ENCODE measurements at places on chromosomes 4 and X.

DNA sequence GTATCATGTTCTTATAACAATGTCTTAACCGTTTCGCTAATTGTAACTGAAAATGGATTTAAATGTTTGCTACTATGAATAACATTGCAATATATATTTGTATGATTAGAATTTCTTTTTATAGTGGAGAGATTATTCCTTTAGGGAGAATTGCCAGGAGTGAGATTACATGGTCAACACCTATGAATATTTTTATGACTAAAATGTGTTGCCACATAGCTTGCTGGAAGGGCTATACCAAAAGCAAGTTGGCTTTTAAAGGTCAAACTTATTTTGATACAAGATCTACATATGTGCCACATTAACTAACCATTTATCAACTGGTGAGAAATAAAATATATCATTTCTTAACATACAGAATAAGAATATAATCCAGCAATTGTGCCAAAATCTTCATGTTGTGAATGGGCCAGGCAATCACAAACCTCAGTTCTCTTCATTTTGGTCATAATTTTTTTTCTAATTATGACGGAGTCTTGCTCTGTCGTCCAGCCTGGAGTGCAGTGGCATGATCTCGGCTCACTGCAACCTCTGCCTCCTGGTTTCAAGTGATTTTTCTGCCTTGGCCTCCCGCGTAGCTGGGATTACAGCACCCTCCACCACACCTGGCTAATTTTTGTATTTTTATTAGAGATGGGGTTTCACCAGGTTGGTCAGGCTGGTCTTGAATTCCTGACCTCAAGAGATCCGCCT, 10.0 kb upstream of the EGF start:
- no peak for DNase-seq

DNA sequence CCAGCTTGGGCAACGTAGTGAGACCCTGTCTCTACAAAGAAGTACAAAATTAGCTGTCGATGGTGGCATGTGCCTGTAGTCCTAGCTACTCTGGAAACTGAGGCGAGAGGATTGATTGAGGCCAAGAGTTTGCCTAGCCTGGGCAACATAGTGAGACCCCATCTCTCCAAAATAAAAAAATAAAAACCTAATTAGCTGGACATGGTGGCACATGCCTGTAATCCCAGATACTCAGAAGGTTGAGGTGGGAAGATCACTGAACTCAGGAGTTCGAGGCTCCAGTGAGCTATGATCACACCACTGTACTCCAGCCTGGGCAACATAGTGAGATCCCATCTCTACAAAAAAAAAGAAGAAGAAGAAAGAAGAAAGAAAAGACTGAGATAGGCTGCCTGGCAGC, 17.4 kb downstream of the PLAC1 start:
- DNase-seq, result no peak

GRCh38 chrX:107454302-107454701, 4.8 kb downstream of the FRMPD3 start:
- DNase-seq, result no peak

GRCh38 chrX:20513185-20513584, 246.5 kb upstream of the RPS6KA3 start:
- no peak for DNase-seq

- DNase-seq, result peak; percentile 74
These were observed at the start of gene TMSB4X for GRCh38 chrX:12974796-12975669. TSS of gene TMSB4X (plus strand) at chrX:12975110.

- DNase-seq, result no peak
These were observed 2.6 kb downstream of the UGT2A3 start for GRCh38 chr4:68948985-68949384.

Data from AG09319 (cell line).